ENCODE measurements at places on chromosomes 3 and 15.

- peak; percentile 82 for DNase-seq
Observed at GRCh38 chr3:12187448-12188327, 29.0 kb upstream of the TIMP4 start.

DNA sequence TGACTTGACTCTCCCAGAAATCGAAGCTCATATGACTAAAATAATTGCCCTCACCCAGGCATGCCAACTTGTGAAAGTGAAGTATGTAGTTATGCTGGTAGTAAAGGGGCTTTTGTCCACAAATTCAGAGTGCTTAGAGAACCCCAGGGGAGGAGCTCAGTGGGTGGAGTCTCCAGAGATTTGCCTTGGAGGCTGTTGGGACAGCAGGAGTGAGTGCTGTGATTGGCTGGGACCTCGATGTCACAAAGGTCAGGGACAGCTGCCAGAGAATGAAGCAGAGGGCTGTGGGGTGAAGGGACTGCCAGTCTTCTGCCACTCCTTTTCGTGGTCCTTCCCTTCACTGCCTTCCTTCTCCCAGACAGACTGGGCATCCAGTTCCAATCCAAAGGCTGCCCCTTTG lies 49.8 kb downstream of the ZNF445 start:
- DNase-seq, result no peak

DNA sequence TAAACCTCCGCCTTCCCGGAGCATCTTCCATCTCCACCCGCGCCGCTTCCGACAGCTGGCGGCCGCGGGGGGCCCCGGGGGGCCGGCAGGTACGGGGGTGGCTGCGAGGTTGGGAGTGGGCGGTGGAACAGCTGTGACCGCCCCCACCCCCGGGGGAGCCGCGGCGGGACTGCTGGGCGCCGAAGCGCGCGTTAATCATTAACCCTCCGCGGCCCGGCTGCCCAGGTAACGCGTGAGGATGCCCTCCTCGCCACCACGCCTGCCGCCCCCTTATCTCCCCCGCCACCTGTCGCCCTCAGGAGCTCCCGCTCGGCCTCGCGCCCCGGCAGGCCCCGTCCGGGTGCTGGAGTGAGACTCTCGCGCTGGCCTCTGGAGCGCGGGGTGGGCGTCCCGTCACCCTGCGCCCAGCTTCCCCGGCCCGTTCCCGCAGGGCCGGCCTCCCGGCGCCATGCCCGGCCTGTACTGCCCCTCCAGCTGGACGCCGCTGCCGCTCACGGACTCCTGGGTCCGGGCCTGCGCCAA lies 757 bp downstream of the VWA5B2 start:
- DNase-seq, result no peak

GRCh38 chr3:38131621-38132369 lies 5.1 kb downstream of the ACAA1 start:
- no peak for DNase-seq

- no peak for DNase-seq
Observed at GRCh38 chr3:184785890-184786279, 26.1 kb upstream of the VPS8 start.

- DNase-seq, result no peak
Observed at GRCh38 chr15:78065973-78066946, 11.3 kb downstream of the TBC1D2B start.

DNA sequence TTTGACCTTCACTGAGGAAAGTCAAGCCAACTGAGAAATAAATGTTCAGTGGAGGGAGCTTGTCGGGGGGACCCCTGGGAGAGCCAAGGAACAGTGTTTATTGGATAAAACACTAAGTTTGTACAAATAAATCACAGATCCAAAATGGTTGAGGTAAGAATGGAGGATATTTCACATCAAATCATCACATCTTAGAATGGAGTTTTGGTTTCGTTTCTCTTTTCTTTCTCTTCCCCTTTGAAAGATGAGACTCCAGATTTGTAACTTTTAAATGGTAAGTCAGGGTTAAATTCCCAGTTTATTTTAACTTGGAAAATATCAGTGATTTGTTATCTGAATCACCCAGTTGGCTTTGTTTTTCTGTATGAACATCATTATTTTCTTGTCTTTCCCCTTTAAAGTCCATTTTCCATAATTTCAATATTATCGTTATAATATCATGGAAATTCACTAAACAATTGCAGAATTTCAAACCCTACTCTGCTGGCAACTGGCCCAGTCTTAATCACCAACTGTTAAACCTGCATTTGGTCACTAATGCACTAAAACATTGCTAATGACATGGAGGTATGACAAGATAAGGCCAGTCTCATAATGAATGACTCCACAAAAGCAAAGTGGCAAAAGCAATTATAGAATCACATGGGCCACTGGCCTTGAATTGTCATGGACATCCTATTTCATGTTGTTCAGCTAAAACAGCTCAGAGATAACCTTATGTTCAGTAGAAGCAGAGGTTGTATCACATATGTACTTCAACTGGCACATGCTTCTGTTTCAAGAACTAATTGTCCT lies 295.1 kb downstream of the SHOX2 start:
- no peak for DNase-seq

DNA sequence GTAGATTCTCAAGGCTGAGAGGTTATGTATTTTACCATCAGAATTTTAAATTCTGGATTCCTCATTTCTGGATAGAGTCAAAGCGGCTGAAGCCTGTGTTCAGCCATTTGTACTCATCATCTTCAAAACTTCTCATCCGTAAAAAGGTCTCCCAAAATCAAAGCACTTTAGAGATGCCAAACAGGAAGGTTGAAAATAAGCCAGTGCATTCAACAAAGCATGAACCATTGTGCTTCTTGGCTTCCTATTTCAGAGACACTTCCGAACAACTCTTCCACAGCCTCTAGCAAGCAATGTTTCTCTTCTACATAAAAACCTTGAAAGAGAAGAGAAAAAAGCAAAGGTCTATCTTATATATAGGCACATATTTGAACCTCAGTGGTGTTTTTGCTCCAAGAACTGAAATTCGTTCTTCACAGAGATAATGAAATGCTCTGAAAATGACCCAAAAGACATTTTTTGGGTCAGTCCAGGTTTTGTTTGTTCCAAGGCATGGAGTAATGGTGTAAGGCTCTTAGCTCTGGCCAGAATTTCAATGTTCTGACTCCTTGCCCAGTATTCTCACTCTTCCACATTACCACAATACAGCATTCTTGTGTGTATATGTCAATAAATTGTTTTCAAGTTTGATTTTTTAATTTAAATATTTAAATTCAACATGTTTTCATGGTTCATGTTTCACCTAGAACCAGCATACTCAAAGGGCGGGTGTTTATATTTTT lies 163.1 kb downstream of the STAC start:
- no peak for DNase-seq

DNA sequence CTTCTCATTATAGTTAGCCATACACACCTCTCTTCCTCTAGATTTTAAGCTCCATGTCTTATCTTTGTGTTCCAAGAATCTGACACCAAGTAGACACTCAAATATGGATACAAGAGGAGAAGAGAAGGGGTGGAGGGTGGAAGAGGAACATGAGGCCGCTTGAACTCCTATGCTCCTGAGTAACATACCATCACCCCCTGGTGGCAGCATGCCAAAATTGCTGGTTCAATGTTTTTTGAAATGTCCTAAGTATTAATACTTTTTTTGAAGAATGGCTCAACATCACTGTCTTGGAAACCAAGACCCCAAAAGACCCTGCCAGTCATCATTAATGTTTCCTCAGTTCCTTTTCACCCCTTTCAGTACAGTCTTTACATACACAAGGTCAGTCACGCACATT lies 71.8 kb upstream of the HACD2 start:
- no peak for DNase-seq

DNA sequence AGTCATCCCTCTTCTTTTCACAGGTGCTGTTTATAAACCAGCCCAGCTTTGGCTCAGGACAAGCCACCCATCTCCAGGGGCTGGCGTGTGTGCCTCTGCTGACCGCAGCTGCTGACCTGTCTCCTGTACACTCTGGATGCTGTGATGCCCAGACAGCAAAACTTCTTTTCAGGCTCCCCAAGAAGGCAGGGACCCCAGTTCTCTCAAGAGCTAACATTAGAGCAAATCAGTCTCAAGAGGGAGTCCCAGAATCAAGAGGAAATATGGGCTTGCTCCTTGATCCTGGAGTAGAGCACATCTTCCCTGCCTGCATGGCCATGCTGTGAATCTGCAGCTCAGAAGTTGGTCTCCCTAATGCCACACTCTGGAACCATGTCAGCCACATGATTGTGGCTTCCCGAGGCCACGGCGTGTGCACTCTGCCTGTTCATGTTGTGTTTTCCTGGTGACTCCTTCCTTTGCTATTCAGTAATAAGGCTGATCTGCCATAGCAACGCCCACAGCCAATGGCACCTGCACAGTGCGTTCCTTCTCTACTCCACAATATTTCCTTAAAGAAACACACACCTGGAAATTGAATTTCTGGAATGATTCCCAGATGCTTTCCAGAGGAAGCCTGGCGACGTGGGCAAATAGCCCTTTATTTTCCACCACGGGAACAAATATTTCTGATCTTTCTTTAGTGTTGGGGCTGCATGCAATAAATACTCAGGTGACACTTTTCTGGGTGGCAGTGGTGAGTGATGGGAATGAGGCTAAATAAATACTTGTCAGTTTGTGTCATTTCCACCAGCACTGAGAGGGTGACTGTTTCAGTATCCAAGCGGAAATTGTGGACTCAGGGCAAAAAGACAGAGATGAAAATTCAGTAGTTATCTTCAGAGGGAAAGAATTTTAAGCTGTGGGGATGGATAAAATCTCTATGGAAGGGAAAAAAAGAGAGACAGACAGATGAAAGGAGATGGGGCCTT lies 21.9 kb upstream of the THSD4 start:
- DNase-seq, result no peak

GRCh38 chr3:58867621-58868020 lies 182.2 kb downstream of the CFAP20DC start:
- no peak for DNase-seq

- no peak for DNase-seq
Observed at GRCh38 chr15:29690765-29691475, 131.3 kb downstream of the TJP1 start.

- DNase-seq, result no peak
Observed at GRCh38 chr3:47581422-47581821, 2.8 kb upstream of the CSPG5 start.

- DNase-seq, result no peak
Observed at GRCh38 chr3:73603762-73604171, 21.0 kb downstream of the PDZRN3 start.

DNA sequence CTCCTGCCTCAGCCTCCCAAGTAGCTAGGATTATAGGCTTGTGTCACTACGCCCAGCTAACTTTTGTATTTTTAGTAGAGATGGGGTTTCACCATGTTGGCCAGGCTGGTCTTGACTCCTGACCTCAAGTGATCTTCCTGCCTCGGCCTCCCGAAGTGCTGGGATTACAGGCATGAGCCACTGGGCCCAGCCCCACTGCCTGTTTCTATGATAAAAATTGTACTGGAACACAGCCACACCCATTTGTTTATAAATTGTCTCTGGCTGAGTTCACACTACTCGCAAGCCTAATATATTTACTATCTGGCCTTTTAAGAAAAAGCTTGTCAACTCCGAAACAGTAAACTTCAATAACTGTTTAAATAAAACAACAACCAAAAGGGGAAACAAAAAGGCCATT lies 309.4 kb upstream of the WNT5A start:
- DNase-seq, result no peak

GRCh38 chr15:89910891-89911626 lies 1.7 kb downstream of the ARPIN start:
- DNase-seq, result no peak

DNA sequence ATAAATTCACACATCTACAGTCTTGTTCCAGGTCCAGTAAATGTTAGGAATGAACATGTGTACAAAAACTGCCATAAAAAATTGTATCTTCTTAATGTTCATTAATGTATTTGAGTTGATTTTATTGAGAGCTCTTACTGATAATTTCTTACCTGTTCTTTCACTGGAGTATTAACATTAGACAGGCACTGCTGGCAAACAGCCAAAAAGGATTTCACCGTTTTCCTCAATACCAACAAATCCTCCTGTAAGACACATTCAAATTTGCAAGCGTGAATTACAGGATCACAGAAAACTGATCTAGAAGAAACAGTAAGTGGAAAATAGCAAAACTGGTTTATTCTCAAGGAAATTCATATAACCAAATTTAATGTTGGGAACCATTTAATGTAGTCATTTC lies 127.4 kb downstream of the PCCB start:
- DNase-seq, result no peak

GRCh38 chr3:190644766-190645165 lies 130.9 kb downstream of the IL1RAP start:
- DNase-seq, result no peak

- no peak for DNase-seq
Observed at GRCh38 chr15:29970402-29970695, 112.4 kb upstream of the GOLGA8J start.

DNA sequence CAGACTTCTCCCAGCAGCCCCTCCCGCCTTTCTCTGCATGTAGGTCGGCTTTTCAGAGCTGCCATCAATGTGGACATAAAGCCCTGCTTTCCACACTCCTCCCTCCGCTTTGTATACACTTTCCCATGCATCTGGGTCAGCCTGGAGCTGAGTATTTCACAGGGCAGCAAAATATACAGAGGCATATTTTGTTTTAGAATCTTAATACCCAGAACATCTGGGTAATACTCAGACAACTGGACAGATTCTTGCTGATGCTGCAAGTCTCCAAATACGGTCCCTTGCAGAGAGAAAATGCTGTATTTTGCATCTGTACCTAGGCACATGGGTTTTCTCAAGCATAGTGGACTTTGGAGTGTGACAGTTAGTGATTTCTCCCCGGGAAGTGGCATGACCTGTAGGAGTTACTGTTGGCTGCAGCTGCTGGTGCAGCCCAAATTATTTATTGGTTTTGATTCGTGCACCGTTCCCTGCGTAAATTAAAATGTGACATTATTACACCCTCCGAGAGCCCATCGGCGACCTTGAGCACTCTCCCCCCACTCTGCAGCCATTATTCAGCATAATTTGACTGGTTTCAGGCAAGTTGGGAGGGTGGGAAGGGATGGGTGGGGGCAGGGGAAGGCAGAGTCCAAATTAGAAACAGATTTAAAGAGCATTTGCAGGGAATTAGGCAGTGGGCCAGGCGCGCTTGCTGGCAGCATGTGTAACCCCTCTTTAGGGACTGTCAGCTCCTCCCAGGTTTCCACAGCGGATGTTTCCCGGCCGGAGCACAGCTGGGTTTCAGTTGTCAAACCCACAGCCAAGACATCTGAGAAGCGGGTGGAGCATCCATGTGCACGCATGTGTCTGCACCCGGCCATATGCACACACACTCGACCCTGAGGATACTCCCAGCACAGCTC lies 100.8 kb downstream of the CPN2 start:
- DNase-seq, result no peak

GRCh38 chr3:78589778-78590177 lies 1178.0 kb downstream of the ROBO1 start:
- DNase-seq, result no peak

DNA sequence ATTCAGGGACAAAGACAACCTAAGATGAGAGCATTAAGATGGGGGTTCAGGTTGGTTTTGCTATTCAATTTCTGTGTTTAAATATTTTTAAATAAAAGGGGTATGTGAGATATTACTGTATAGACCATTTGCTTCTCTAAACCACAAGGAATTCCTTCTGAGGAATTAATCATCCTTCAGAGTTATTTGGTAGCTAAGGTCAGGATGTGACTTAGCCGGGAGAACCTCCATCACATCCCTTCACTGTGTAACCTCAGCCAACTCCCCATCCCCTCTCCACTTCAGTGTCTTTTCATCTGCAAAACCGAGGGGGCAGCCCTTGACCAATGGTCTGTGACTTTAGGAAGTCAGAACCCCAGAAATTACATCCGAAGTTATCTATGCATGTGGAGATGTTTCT lies 48.7 kb upstream of the SKOR1 start:
- DNase-seq, result no peak
